ENCODE measurements at places on chromosomes 7 and 10.

DNA sequence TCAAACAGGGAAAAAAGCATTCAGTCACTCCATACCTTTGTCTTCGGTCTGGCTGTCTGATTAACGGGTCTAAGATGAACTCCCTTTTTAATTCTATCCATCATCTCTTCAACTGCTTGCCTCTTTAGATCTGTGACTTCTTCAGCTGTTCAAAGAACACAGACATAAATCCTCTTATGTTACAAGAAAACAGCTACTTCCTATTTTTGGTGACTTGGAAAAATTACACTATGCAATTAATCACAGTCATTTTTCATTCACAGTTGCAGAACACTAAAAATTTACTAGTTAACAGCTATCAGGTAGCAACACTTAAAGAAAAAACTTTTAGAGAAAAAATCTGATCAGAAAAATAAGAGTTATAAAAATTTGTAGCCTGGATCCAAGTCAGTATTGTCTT lies 66.0 kb downstream of the ENO4 start:
- DNase-seq: no peak

- DNase-seq: no peak
These were observed 172.8 kb upstream of the AKR1E2 start for GRCh38 chr10:4653160-4653559.

- DNase-seq: no peak
These were observed 28.3 kb upstream of the ELMO1 start for GRCh38 chr7:37476881-37477450.

DNA sequence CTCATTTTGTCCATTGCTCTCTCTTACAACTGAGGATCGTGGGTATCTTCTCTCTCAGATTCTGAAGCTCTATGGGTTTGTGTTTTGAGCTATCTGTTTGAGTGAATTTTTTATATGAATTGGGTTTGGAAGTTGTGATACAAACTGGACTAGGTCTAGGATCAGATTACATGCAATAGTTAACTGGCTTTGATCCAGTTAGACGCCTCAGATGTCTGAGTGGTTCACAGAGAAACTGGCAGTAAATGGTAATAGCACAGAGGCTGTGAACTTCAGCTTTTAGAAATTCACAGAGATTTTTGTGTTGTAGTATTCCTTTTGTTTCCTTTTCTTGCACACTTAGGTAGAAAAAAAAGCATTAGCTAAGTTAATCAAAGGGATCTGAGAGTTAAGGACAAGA lies 12.7 kb upstream of the DNMBP start:
- DNase-seq: no peak

Measured in naive B cell (primary cell).